Activated T-helper 2 cell treated with anti-CD3 and anti-CD28 coated beads, Interferon-gamma antibody, Interleukin-2, Interleukin-4, amounts not matched to agents 10 μg/mL and 5 μg/mL and 100 μg/mL, durations not matched to agents 14 hours and 24 hours and 36 hours (primary cell): ENCODE measurements at places on chromosomes 5 and 9. TPM values are rescaled to one million over a fixed set of nuclear protein-coding genes. Genes with fewer than 3 reads are reported as not detected.

The FAM151B gene
- total RNA-seq: 0.43 and 0.76 TPM in 2 replicates

The SH3RF2 gene
- total RNA-seq: 0.21 and 0.57 TPM in 2 replicates

The PCDHA4 gene
- total RNA-seq: not detected in 2 replicates

DNA sequence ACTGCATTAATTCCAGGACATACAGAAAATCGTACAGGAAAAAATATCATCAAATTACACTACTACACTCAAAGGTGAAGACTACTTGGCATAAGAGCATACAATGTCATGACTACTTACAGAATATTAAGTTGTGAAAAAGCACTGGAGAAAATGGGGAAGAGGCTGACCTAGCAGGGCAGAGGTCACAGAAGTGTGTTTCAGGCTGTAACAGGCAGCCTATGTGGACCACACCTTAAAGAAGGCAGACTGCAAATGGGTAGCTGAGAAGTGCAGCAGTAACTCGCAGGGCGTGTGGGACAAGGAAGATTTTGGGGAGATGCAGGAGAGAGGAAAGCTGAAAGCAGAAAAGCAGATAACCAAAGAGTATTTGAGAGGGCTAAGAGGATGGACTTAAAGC is 167.0 kb upstream of the PIK3R1 start:
- DNase-seq: no peak
- H3K4me1 ChIP-seq: no peaks in the 10 kb centered on the region
- H3K27me3 ChIP-seq: peaks cover 2% of the 10 kb centered on the region
- no peaks in the 10 kb centered on the region for H3K36me3 ChIP-seq
- H3K27ac ChIP-seq: no peak overlapping the region

GRCh38 chr9:129761901-129762369 is 9.1 kb upstream of the PTGES start:
- H3K36me3 ChIP-seq: no peaks in the 10 kb centered on the region
- no peak overlapping the region for H3K4me3 ChIP-seq
- H3K27me3 ChIP-seq: peaks cover 13% of the 10 kb centered on the region
- no peak for DNase-seq
- H3K4me1 ChIP-seq: peaks cover 9% of the 10 kb centered on the region
- no peak overlapping the region for H3K27ac ChIP-seq

GRCh38 chr5:177437623-177438022 is 9.0 kb upstream of the PRR7 start:
- no peak for DNase-seq
- peaks cover 86% of the 10 kb centered on the region for H3K36me3 ChIP-seq
- H3K27ac ChIP-seq: peak overlapping the region; percentile 12
- H3K4me1 ChIP-seq: peaks cover 29% of the 10 kb centered on the region
- H3K4me3 ChIP-seq: no peak overlapping the region

GRCh38 chr5:99076723-99077640 is 148.2 kb upstream of the CHD1 start:
- no peak overlapping the region for H3K4me3 ChIP-seq
- H3K36me3 ChIP-seq: no peaks in the 10 kb centered on the region
- H3K27me3 ChIP-seq: peaks cover 3% of the 10 kb centered on the region
- H3K4me1 ChIP-seq: peaks cover 2% of the 10 kb centered on the region

- no peaks in the 10 kb centered on the region for H3K27me3 ChIP-seq
- no peak for DNase-seq
- peaks cover 48% of the 10 kb centered on the region for H3K36me3 ChIP-seq
- H3K27ac ChIP-seq: no peak overlapping the region
- H3K4me3 ChIP-seq: peak overlapping the region; percentile 65
These were observed 7.7 kb downstream of the NR3C1 start for GRCh38 chr5:143395638-143396352.

DNA sequence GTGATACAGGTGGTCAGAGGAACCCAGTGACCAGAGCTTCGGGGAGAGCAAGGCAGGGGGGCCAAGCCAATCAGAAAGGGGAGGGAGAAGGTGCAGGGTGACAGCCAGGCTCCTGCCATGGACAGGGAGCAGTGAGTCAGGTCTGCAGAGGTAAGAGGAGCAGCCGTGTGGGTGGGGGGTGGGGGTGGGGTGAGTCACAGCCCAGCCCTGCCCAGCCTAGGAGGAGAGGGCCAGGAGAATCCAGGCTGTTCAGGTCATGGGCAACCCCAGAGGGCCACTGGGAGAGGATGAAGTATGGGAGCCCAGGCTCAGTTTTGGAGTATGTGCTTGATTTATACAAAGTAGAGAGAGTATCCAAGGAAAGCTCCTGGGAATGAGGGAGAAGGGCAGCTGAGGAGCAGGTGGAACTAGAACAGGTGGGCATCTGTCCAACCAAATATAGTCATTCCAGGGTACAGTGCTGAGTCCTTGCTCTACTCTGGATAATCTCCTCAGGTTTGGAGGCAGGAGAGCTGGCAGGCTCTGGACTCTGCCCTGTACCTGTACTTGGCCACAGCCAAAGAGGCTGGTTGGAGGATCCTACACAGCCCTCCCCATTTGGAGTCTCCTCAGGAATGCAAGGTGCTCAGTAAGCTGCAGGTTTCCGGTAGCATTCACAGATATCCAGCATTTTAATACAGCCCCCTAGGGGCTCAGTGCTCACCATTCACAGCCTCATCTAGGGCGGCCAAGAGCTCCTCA is 1.6 kb downstream of the HBEGF start:
- H3K27ac ChIP-seq: no peak overlapping the region
- peaks cover 47% of the 10 kb centered on the region for H3K4me1 ChIP-seq
- no peak for DNase-seq

The CSF1R gene
- 0.18 and 0.27 TPM in 2 replicates for total RNA-seq

The PCYOX1L gene
- total RNA-seq: 16.6 and 17.8 TPM in 2 replicates

DNA sequence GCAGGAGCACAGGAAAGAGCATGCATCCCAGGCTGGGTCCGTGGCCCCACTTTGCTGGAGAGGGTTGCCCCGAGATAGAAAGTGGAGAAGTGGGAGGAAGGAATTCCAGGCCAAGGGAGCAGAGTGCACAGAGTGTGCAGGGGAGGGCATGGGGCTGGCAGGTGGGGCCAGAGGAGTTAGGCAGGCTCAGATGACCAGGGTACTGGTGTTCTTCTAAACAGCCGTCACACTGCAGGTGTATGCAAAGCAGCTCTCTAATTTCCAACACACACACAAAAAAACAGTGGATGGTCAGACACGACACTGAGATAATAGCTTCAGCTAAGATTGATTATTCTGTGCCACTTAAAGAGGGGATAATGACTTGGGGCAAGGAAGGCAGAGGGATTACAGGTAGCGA is 212.2 kb downstream of the MTRR start:
- DNase-seq: no peak
- H3K27ac ChIP-seq: no peak overlapping the region
- no peak overlapping the region for H3K4me3 ChIP-seq
- no peaks in the 10 kb centered on the region for H3K4me1 ChIP-seq

DNA sequence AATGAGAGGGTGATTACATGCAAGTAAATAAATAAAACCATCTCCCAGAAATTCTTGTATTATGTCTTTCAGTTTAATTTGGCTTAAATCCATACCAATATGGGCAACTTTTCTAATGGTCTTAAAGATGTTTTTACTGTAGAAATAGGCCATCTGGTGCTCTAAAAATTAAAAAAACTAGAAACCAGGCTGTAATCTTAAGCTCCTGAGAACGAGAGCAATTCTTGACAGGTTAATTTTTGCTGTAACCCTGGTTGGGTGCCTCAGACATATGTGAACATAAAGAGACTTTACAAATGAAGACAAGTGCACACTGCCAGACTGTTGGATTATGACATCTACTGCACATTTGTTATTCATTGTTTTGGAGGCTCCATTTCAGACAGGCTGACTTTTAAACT is 246.8 kb upstream of the DAB2 start:
- no peak overlapping the region for H3K27ac ChIP-seq
- H3K27me3 ChIP-seq: peaks cover 39% of the 10 kb centered on the region
- no peaks in the 10 kb centered on the region for H3K36me3 ChIP-seq
- no peaks in the 10 kb centered on the region for H3K4me1 ChIP-seq
- no peak overlapping the region for H3K4me3 ChIP-seq

The ZDHHC11B gene
- total RNA-seq: 0.07 and 0.18 TPM in 2 replicates

- no peaks in the 10 kb centered on the region for H3K36me3 ChIP-seq
- H3K4me3 ChIP-seq: no peak overlapping the region
- no peaks in the 10 kb centered on the region for H3K4me1 ChIP-seq
- no peaks in the 10 kb centered on the region for H3K27me3 ChIP-seq
These were observed 1032.5 kb downstream of the DTWD2 start for GRCh38 chr5:117955831-117956230.

The PCDHB6 gene
- not detected in 2 replicates for total RNA-seq

DNA sequence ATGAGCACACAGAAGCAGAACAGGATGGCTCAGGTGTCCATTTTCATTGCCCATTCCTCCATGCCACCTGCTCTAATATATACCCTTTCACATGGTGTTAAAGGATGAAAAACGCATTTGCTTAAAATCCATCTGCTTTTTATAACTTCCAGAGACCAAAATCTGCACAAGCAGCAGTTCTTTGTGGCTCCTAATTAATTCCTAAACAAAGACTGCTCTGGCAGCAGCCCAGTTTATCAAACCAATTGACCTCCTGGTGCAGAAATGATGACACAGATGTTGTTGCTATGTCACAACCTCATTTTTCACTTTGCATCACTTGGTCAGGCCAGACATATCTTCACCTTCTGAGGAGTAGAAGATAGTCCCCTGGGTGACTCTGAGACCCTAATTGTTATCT is 141.2 kb downstream of the ASTN2 start:
- no peaks in the 10 kb centered on the region for H3K4me1 ChIP-seq
- DNase-seq: no peak
- H3K36me3 ChIP-seq: no peaks in the 10 kb centered on the region
- no peaks in the 10 kb centered on the region for H3K27me3 ChIP-seq

- peaks cover 22% of the 10 kb centered on the region for H3K4me1 ChIP-seq
- H3K27ac ChIP-seq: peak overlapping the region; percentile 53
- no peak for DNase-seq
- H3K27me3 ChIP-seq: peaks cover 22% of the 10 kb centered on the region
These were observed 50.2 kb downstream of the C9orf50 start for GRCh38 chr9:129570450-129571297.

DNA sequence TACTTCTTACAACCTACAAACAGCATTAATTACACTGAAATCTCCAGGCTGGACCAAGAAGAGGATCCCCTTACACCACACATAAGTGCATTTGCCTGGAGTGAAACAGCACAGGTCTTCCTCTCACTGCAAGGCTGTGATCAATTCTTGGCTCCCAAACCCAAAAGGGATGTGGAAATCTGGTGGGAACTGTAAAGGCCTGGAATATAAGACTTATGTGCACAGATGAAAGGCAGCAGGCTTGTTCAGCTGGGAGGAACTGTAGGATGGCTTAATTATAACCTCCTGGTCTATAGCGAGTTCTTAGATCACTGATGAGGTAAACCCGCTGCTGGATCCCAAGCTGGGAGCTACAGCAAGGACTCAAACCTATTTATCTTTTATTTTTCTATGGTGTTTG is 182.9 kb upstream of the TNC start:
- no peaks in the 10 kb centered on the region for H3K36me3 ChIP-seq
- H3K27ac ChIP-seq: no peak overlapping the region
- no peaks in the 10 kb centered on the region for H3K4me1 ChIP-seq
- H3K4me3 ChIP-seq: no peak overlapping the region

DNA sequence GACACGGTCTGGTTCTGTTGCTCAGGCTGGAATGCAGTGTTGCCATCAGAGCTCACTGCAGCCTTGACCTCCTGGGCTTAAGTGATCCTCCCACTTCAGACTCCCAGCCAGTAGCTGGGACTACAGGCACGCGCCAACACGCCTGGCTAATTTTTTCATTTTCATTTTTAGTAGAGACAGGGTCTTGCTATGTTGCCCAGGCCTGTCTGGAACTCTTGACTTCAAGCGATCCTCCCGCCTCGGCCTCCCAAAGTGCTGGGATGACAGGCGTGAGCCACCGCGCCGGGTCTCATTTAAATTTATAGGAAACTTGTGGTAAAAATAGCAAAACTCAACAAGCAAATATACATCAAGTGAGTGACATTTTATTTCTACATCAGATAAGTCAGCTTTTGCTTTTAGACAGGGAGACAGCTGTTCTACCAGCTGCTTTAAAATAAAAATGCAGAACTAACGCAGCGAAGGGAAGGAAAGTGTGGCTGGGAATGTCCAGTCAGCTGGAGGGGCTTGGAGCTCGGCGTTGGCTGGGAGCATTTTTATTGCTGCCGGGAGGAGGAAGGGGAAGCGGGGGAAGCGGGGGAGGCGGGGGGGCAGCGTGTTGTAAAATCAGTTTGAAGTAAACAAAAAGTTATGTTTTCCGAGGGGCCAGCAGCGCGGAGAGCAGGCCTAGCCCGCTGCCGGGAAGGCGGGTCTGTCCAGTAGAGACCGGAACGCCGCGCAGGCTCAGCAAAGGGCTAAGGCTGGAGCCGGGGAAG is 707 bp upstream of the ZFYVE16 start:
- H3K4me3 ChIP-seq: peak overlapping the region; percentile 95
- H3K36me3 ChIP-seq: no peaks in the 10 kb centered on the region
- H3K4me1 ChIP-seq: peaks cover 20% of the 10 kb centered on the region
- H3K27me3 ChIP-seq: no peaks in the 10 kb centered on the region
- peak; percentile 12 for DNase-seq

The PELO gene
- total RNA-seq: 14.4 and 17.1 TPM in 2 replicates

DNA sequence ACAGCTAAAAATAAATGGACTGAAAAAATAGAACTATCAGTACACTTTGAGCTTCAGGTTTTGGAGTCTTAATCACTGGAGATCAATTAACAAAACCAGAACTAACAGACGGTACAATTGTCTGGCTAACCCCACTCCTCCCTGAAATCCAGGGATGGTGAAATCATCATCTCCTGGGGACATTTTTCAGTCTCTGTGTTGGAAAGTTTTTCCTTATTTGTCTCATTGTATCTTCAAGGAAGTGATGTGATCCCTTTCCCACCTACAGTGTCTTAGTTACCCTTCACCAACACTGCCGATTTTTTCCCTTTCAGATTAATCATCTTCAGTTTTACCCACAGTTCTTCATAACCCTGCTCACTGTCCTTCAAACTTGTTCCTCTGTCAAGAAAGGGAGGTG is 81.9 kb downstream of the MAP1B start:
- no peaks in the 10 kb centered on the region for H3K36me3 ChIP-seq
- H3K4me1 ChIP-seq: no peaks in the 10 kb centered on the region
- H3K27ac ChIP-seq: no peak overlapping the region

DNA sequence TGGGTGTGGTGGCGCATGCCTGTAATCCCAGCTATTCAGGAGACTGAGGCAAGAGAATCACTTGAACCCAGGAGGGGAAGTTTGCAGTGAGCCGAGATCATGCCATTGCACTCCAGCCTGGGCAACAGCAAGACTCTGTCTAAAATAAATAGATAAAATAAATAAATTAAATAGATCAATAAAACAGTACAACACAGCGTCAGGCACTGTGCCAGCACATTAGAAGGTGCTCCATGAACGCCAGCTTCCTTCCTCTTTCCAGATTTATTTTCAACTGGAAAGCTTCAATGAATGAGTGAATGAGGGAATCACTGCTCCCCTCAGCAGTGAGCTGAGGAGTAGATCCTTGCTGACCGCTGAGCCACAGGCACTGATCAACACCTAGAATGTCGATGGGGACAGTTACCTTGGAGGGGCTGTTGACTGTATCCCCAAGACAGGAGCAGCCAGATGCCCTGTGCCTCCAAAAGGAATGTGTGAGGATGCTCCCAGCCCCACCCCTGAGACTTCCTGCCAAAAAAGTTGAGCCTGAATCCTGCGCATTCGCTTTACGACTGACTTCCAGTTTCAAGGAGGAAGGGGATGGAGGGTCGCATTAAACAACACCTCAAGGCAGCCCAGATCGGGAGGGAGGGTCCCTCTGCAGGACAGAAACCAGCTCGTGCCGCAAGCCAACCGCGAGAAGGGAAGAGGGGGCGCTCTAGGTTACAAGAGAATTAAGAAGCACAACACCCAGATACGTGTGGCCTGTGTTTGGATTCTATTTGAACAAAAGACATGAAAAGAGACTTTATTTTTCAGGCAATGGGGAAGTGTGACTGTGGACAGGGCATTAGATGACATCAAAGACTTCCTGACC is 54.0 kb upstream of the CNOT6 start:
- no peak overlapping the region for H3K27ac ChIP-seq
- H3K27me3 ChIP-seq: peaks cover 6% of the 10 kb centered on the region
- no peaks in the 10 kb centered on the region for H3K36me3 ChIP-seq
- H3K4me1 ChIP-seq: no peaks in the 10 kb centered on the region
- no peak overlapping the region for H3K4me3 ChIP-seq

The IRX1 gene
- not detected in 2 replicates for total RNA-seq
